Nephron progenitor cell (in vitro differentiated cells): ENCODE measurements at places on chromosomes 7 and 10.

DNA sequence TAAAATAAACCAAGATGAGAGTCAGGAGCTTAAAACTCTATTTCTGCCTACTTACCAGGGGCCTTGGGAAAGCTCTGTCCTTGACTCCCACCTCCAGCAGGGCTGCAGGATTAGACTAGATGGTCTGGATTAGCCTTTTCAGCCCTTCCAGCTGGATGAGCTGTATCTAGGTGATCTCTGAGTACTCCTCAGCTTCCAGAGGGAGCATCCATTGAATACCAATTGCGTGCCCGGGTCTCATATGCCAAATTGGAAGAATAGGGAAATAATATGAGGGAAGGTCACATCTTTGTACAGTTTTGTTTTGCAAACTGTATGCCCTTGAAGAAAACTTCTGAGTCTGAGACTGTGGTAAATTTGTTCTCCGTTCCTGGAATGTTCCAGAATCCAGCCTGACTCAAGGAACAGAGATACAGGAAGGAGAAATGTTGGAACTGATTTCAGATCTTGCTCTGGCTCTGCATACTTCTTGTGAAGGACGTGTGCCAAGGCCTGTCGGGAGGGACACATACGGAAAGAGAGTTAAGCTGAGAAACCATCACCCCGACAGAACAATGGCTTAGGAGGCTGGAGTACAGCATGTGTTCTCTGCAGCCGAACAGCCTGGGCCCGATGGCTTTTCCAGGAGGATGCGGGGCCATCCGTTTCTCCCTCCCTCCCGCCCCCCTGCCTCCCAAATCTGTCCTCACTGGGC lies 44.9 kb downstream of the MINDY4 start:
- DNase-seq, result no peak

GRCh38 chr7:6278749-6279310 lies 6.4 kb upstream of the CYTH3 start:
- no peak for DNase-seq

- no peak for DNase-seq
Measured at GRCh38 chr7:80204454-80204853, 69.8 kb downstream of the GNAI1 start.

DNA sequence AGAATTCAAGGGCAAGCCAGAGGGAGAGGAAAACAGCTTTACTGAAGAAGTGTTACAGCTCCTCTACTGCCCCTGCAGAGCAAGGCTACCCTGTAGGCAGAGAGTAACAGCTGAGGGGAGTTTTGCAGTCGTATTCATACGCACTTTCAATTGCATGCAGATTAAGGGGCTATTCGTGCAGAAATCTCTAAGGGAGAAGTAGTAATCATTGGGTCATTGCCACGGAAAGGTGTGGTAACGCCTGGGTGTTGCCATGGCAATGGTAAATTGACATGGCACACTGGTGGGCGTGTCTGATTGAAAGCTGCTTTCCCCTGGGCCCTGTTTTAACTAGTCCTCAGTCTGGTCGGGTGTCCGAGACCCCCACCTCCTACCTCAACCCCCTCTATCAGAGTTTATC lies 227.2 kb downstream of the NSUN6 start:
- DNase-seq, result no peak

- no peak for DNase-seq
Measured at GRCh38 chr10:58158806-58159205, 108.9 kb downstream of the IPMK start.

GRCh38 chr10:129179245-129179971 lies 287.6 kb upstream of the MGMT start:
- DNase-seq, result no peak

GRCh38 chr7:84060760-84061261 lies 133.8 kb downstream of the SEMA3A start:
- no peak for DNase-seq

- no peak for DNase-seq
Measured at GRCh38 chr7:22208799-22209198, 148.2 kb downstream of the RAPGEF5 start.

GRCh38 chr10:132538790-132539421 lies 1.3 kb downstream of the INPP5A start:
- no peak for DNase-seq

- DNase-seq, result no peak
Measured at GRCh38 chr7:52825611-52826010, 209.8 kb upstream of the POM121L12 start.

DNA sequence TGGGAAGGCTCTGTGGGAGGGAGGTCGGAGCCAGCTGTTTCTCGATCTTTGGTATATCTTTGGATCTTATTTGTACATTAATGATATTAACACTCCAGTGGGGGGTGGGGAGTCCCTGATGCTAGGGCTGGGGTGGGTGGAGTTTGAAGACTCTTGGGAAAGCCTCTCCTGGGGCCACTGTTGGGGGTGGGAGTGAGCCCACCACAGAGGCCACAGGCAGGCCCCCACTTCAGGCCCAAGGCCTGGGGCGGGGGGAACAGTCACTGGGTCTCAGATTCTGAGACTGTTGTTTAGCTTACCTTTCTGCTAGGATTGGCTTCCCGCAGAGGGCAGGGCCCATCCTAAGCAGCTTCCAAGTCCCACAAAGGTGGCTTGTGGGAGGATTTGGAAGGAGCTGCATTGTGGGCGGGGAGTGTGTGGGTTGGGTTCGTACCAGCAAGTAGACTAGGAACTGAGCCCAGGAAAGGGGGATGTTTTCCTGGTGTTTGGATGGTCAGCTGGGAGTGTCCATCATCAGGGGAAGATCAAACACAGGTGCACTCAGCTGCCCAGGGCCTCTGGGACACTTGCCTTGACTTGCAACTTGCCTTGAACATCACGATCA lies 11.9 kb downstream of the YKT6 start:
- DNase-seq, result no peak

- peak; percentile 84 for DNase-seq
Measured at GRCh38 chr7:2209146-2209960, 23.4 kb downstream of the MAD1L1 start.

DNA sequence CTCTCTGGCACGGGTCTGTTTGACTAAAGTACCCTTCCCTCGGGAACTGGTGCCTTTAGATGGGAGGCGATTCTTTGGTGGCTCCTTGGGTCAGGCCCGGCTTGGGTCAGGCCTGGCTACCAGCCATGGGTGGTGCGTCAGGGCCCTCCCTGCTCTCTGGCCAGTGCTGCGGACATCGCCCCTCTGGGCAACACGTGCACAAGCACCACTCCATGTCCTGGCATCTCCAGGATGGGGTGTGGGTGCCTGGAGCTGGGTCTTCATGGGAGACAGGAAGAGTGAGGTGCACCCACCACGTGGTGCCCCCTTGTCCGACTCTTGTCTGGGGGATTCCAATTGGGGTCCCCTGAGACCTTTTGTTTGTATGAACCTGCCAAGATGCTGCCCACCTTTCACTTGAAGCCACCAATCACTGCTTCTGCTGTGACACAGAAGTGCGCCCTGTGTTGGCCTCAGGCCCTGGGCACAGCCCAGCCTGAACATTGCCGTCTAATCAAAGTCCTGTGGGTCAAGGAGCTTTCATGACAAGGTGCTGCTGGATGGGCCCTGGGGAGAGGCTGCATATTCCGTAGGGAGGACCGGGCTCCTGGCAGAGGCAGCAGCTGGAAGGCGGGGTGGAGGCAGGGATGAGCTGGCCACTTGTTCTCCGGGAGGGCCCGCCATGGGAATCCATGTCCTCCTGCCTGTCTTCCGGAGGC lies 11.1 kb upstream of the PWWP2B start:
- no peak for DNase-seq

- DNase-seq, result no peak
Measured at GRCh38 chr10:9043466-9043865, 989.0 kb downstream of the GATA3 start.

GRCh38 chr7:39733881-39734632 lies 110.7 kb downstream of the RALA start:
- no peak for DNase-seq

GRCh38 chr10:35386594-35387174 lies 50.4 kb downstream of the CCNY start:
- DNase-seq, result no peak

- DNase-seq, result no peak
Measured at GRCh38 chr10:110783509-110784107, 88.1 kb upstream of the PDCD4 start.

DNA sequence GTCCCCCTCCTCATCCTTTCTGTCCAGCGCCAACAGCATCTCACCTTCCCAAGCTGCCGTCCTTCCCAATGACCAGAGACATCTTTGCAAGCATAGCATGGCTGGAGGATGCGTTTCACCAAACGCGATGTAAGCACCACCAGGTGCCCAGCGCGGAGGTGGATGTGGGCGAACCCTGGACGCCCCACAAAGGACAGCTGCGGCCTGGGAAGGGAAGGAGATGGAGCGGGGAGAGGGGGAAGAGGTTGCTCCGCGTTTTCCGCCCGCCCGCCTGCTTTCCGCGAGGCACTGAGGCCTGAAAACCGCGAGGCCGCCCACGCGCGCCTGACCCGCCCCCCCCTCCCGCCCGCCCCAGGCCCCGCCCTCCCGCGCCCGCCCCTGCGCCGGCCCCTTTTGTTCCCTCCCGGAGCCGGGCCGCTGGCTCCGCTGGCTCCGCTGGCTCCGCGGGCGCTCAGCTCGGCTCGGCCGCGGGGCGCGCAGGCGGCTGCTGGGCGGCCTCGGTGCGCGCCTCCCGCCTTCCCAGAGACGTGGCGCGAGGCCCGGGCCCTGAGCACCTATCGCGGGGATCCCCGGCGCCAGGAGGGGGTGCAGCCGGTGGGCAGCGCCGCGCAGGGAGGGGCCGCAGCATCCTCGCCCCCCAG lies at the start of gene CLIP2:
Gene CLIP2 (plus strand): TSS at position 390 of the 641 bp plus-strand sequence. CDS start 28,140 bp downstream, outside the sequence.
- peak; percentile 81 for DNase-seq

DNA sequence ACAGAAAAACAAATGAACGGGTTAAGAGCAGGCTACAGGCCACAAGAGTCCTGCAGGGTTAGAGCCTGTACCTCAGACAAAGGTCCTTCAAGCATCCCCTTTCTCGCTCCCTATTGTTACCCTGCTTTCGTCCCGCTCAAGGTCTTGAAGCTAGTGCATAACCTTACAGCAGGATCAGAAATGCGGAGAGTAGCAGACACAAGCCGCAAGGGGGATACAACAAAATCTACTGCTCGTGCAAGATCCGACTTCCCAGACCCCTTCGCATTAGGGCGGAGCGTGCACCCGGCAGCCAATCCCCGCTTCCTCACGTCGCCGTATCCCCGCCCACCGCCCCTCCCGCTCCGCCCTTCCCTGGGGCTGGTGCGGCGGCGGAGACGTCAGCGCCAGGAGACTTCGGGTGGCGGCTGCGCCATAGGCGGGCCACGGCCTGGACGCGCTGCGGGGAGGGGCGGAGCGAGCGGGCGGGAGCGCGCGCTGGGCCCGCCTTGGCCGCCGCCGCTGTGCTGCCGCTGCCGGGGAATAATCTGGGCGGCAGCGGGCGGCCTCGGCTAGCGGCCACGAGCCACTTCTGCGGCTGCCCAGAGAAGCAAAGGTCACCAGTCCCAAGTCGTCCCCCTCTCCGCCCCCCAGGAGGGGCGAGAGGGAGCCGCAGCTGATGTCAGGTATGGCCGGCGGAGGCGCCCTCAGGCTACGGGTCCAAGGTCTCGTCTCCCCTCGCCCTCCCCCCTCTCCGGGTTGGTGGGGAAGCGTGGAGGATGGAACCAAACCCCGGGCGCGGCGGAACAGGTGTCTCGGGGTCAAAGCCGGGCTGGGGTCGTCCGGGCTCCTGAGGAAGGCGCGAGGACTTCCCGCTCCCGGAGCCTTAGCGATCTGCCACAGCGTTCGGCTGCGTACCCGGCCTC lies at the start of gene C1GALT1:
Gene C1GALT1 (plus strand): TSS at position 389 of the 905 bp plus-strand sequence. CDS start 51,776 bp downstream, outside the sequence.
- peak; percentile 98 for DNase-seq

DNA sequence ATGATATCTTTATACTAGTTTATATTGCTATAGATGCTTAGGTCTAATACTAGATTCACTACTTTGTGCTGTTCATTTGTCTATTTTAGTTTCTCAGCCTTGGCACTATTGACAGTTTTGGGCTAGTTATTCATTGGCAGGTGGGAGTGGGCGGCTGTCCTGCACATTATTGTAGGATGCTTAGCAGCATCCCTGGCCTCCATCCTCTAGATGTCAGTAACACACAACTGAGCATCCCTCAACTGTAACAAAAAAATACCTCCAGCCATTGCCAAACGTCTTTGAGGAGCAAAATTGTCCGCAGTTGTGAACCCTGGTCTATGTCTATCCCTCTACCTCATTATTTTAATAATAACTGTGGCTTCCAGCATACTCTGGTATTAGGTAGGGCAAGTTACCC lies 34.4 kb upstream of the PNLIP start:
- DNase-seq, result no peak

GRCh38 chr10:103792547-103792946 lies 62.8 kb downstream of the SH3PXD2A start:
- no peak for DNase-seq

- DNase-seq, result no peak
Measured at GRCh38 chr7:822692-823276, 9.5 kb upstream of the SUN1 start.

DNA sequence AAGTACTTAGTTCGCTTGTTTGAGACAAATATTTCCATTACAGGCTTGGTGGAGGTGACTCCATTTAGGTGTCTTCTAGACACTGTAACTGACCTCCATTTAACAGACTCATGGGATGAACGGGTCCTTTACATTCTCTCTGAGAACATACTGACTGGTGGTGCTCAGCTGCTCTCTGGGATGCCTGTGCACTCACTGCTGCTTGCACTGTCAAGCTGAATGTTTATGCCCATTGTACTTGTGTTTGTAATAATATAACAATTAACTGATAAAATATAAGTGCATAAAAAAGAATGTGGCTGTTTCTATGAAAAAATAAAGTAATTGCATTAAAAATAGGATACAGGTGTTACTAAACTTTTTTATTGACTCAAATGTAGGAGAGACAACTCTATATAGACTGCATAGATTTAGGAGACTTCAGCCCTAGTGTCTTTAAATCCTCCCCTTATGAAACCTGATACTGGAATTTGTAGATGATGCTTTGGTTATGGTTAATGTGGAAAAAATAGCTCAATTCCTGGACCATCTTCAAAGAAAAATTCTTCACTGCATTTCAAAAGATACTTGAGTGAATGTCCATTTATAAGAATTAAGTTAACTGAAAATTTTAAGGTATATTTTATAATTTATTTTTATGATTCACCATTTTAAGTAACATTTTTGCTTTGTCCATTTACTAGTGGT lies 85.4 kb downstream of the CDK14 start:
- no peak for DNase-seq

- DNase-seq, result no peak
Measured at GRCh38 chr7:94616855-94617254, 39.1 kb downstream of the SGCE start.

DNA sequence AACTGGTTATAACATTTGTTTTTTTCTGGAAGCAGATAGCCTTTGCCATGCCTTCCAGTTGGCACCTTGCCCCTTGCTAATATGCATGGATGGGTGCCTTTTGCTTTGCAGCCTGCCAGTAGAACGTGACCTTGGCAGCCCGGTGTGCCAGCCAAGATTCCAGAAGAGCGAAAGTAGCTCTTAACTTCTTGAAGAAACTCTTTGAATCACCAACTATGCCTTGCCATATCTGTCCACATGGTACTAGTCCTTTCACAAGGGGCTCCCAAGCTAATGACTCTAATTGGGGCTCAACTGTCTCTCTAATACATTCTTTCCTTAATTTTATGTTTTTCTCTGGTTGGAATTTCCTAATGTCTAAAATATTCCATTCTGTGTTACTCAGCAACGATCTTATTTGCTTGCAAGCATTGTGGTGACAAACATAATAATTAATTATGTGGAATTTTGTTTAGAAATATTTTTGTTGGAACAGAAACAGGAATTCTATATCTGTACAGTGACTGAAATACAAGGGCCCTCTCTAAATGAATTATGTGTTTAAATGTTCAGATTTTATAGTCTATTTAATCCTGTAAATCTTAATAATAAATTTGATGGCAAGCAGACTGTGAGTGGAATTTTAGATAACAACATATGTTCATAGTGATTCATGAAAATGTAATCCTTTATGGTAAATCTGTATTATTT lies 45.8 kb downstream of the HDAC9 start:
- DNase-seq, result no peak

GRCh38 chr7:5203183-5203537 lies 13.1 kb downstream of the WIPI2 start:
- DNase-seq, result no peak
